Stimulated activated CD4-positive, alpha-beta T cell treated with anti-CD3 and anti-CD28 coated beads, TNF-alpha, amount 100 ng/mL, for 24 hours (primary cell): ENCODE measurements at places on chromosomes 7 and 10.

GRCh38 chr10:121355161-121355560, 243.1 kb downstream of the FGFR2 start:
- no peak for DNase-seq

DNA sequence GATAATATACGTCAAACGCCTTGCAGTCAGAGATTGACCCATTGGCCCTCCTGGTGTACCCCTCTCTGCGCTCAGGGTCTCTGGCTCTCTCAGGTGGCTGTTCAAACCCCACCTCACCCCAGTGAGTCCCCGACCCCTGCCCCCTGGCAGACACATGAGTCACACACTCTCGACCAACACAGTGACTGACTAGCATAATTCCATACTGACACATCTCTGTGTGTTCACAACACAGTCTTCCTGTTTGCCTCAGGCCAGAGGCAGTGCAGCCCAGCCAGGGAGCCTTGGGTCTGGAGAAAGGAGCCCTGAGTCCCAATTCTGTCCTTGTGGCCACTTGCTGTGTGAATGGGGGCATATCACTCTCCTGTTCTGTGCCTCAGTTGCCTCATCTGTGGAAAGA, 40.1 kb downstream of the PALD1 start:
- DNase-seq, result no peak

GRCh38 chr10:79093658-79094411, 25.1 kb downstream of the ZMIZ1 start:
- DNase-seq, result no peak

GRCh38 chr7:107103369-107103768, 58.9 kb downstream of the PRKAR2B start:
- no peak for DNase-seq
